CD4-positive, alpha-beta memory T cell (primary cell): ENCODE measurements at places on chromosomes 13 and 19. TPM values are rescaled to one million over a fixed set of nuclear protein-coding genes. Genes with fewer than 3 reads are reported as not detected.

The SPTBN4 gene
- 0.17 TPM for total RNA-seq

The TSHZ3 gene
- 0.44 TPM for total RNA-seq

The RNF17 gene
- total RNA-seq, result not detected

The S1PR4 gene
- total RNA-seq, result 235 TPM

The ANKRD10 gene
- total RNA-seq, result 140 TPM

The RASIP1 gene
- 0.22 TPM for total RNA-seq

The UPF1 gene
- 127 TPM for total RNA-seq

The CEACAM3 gene
- total RNA-seq, result not detected
